Midbrain (tissue), 1 donor: ENCODE measurements at places on chromosomes 13 and 19.
A peak's percentile ranks its signal among the peaks of the same experiment; 100 is the strongest.

- DNase-seq = no peak
Observed at GRCh38 chr19:53394522-53394973, 401 bp upstream of the ZNF765 start.

DNA sequence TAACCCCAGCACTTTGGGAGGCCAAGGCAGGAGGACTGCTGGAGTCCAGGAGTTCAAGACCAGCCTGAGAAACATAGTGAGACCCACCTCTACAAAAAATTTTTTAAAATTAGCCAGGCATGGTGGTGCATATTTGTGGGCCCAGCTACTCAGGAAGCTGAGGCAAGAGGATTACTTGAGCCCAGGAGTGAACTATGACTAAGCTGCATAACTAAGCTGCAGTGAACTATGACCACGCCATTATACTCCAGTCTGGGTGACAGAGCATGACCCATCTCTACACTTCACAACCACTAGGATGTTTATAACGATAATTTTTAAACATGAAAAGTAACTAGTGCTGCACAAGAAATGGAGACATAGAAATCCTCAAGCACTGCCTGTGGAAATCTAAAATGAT is 352.7 kb upstream of the SGCG start:
- DNase-seq = no peak

GRCh38 chr13:109945206-109945960 is 159.0 kb upstream of the IRS2 start:
- DNase-seq = no peak

GRCh38 chr19:51594774-51595109 is 23.7 kb downstream of the ZNF175 start:
- DNase-seq = no peak

- peak; percentile 76 for DNase-seq
Observed at GRCh38 chr19:41353466-41354342, at the start of gene TGFB1. TGFB1 (minus strand) TSS chr19:41353922; CDS start chr19:41353044, 878 bp downstream.

DNA sequence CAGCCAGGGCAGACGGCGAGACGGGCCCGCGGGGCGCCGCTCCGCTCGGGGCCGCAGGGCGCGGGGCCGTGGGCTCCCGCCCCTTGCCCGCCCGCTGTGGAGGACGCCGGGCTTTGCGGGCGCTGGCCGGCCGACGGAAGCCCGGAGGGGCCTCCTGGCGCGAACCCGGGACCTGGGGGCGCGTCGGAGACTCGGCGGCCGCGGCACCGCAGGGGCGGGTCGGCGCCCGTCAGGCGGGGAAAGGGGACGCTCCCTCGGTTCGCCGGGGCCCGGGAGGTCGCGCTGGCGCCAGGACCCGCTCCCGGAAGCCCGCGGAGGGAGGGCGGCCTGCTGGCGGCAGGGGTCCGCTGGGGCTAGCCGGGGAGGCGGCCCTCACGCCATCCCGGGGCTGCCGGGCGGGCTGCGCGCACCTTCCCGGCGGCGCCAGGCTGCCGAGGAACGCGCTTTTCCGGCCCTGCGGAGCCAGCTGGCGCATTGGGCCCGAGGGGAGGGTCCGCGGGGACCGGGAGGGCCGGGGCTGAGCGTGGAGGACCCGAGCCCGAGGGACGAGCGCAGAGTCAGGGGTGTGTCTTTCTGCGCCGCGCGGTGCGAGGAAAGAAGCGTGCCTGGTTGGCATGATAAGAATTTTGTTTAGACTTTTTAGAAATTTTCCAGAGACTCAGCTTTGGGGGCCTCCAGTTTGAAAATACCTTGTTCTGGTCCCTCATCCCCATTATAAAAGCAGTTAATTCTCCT is 511 bp downstream of the GARRE1 start:
- peak; percentile 61 for DNase-seq

DNA sequence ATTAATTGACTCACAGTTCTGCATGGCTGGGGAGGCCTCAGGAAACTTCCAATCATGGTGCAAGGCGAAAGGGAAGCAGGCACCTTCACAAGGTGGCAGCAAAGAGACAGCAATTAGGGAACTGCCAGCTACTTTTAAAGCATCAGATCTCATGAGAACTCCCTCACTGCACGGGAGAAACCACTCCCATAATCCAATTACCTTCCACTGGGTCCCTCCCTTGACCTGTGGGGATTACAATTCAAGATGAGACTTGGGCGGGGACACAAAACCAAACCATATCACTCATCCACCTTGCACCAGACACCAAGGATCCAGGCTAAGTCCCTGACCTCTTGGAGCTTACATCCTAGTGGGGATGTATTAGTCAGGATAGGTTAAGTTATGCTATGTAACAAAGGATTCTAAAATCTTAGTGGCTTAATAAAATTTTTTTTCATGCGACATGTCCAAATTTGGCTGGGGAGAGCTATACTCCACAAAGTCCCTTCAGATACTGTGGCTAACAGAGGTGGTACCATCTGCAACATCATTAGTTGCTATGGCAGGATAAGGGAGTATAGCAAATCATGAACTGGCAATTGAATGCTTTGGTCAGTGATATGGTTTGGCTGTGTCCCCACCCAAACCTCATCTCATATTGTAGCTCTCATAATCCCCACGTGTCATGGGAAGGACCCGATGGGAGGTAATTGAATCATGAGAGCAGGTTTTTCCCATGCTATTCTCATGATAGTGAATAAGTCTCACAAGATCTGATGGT is 8.3 kb upstream of the FAM187B start:
- DNase-seq = no peak

GRCh38 chr13:50123515-50123861 is 108.2 kb downstream of the KCNRG start:
- no peak for DNase-seq

GRCh38 chr13:100508455-100508854 is 80.1 kb downstream of the GGACT start:
- no peak for DNase-seq

- DNase-seq = peak; percentile 21
Observed at GRCh38 chr19:8366121-8366581, 2.2 kb downstream of the ANGPTL4 start.

DNA sequence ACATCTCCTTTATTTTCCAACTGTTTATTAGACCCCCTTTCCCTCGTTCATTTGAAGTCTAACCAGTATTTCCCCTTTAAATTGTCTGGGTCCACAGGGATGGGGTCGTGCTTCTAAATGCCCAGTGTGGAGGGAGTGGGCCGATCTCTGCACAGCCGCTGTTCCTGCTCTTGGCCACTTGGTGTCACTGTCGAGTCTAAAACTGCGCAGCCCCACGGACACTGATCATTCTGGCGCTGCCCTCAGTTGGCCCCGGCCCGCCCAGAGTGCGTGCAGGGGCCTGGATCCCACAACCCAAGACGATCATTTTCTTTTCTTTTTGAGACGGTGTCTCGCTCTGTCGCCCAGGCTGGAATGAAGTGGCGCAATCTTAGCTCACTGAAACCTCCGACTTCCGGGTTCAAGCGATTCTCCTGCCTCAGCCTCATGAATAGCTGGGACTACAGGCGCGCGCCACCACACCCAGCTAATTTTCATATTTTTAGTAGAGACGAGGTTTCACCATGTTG is 12.0 kb downstream of the WDR88 start:
- peak; percentile 64 for DNase-seq

GRCh38 chr13:105329359-105329758 is 1206.1 kb downstream of the EFNB2 start:
- DNase-seq = no peak

DNA sequence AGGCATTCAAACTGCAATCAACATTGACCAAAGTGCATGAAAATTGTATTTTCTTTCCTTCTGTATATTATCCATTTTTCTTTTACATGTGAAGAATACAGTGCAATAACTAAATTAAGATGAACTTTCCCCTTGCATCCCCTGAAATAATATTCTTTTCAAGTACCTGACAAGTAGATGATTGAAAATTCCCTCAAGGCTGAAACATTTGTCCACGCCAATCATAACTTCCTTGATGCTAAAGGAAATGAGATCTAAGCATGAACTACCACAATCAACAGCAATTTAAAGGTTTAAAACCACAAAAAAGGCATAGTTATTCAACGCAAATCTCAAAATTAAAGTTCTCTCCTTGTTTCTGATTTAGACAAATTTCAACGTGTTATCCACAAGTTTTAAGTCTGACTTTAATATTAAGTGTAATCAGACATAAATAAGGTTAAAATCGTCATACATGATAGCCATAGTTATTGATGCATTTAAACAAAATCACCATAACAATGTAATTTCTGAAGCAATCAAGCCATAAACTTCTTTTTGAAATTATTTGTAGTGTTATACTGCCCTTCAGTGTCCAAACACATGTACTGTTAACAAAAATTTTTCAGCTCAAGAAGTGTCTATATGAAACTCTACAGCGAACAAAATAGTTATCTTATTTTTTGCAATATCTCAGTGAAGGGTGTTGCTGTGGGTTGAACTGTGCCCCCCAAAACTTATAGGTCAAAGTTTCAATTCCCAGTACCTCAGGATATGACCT is 169.5 kb downstream of the DCLK1 start:
- DNase-seq = no peak

- DNase-seq = peak; percentile 35
Observed at GRCh38 chr13:102642475-102642874, 45.7 kb downstream of the TPP2 start.

DNA sequence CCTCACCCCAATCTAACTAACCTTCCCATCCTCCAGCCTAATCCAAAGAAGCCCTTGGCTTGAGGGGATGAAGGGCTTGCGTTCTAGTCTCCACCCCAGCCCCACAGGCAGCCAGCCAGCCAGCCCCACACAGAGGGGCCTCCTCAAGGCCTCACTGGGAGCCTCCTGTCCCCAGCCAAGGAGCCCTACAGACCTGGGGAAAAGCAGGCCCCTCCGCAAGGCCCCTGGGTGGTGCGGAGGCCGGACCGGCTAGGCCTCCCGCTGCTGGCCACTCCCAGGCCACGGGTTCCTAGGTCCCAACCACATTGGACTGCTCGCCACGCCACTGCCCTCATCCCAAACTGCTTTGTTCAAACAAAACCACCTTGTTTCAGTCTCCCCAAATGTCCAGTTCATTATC is 78.0 kb downstream of the ZIC5 start:
- no peak for DNase-seq

DNA sequence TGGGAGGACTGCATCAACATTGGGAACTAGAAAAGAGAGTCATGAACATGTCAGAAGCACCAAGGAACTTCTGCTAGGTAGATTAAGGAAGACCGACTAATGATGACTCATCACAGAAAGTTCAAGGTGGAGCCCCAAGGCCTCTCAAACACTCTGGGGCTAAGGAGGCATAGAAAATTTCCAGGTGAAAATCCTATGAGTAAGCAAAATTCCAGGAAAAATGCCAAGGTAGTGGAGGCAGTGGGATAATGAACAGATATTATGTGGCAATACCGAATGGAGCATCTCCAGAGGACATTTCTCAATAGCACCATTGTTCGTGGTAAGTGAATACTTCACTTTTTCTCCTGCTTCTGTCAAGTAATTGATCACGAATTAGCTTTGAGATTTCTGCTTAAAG is 336.5 kb downstream of the MZT1 start:
- no peak for DNase-seq

- DNase-seq = peak; percentile 38
Observed at GRCh38 chr19:18100710-18101109, 3.1 kb downstream of the MAST3 start.

- no peak for DNase-seq
Observed at GRCh38 chr13:44929692-44930091, 59.6 kb downstream of the NUFIP1 start.

GRCh38 chr19:48480558-48481500 is 11.7 kb downstream of the CYTH2 start:
- DNase-seq = peak; percentile 71

DNA sequence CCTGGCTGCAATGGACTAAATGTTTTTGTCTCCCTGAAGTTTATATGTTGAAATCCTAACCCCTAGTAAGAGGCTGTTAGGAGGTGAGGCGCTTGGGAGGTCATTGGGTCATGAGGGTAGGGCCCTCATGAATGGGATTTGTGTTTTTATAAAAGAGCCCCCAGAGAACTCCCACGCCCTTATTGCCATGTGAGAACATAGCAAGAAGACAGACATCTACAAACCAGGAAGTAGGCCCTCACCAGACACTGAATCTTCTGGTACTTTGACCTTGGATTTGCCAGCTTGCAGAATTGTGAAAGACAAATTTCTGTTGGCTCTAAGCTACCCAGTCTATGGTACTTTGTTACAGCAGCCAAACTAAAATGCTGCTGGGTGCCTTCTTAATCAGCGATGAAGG is 96.1 kb upstream of the SPATA13 start:
- no peak for DNase-seq

GRCh38 chr13:111302045-111302726 is 18.3 kb upstream of the TEX29 start:
- no peak for DNase-seq

- DNase-seq = peak; percentile 64
Observed at GRCh38 chr19:32233885-32234284, 111.5 kb upstream of the ZNF507 start.

DNA sequence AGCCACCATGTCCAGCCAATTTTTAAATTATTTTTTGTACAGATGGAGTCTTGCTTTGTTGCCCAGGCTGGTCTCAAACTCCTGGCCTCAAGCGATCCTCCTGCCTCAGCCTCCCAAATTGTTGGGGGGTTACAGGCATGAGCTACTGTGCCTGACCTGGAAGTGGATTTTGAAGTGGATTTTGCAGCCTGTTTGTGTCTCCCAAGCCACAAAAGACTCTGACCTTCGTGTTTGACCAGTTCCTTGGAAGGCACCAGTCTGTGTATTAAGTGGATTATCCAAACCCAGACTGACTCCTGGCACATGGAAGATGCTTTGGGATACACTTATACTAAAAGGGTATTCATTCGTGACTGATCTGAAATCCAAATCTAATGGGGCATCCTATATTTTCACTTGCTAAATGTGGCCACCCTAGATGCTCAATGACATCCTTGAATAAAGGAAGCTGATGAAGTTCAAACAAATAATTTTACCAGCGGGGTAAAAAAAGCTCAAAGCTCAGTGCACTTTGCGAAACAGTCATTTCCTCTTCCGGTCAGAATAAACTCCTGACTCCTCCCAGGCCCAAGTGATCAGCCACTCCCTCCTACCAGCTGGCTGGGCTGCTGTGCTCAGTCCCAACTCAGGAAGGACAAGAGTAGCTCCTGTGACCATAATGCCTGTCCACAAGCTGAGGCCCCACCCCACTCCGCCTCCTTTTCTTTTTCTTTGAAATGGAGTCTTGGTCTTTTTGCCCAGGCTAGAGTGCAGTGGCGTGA is 32.6 kb upstream of the GATAD2A start:
- peak; percentile 32 for DNase-seq

DNA sequence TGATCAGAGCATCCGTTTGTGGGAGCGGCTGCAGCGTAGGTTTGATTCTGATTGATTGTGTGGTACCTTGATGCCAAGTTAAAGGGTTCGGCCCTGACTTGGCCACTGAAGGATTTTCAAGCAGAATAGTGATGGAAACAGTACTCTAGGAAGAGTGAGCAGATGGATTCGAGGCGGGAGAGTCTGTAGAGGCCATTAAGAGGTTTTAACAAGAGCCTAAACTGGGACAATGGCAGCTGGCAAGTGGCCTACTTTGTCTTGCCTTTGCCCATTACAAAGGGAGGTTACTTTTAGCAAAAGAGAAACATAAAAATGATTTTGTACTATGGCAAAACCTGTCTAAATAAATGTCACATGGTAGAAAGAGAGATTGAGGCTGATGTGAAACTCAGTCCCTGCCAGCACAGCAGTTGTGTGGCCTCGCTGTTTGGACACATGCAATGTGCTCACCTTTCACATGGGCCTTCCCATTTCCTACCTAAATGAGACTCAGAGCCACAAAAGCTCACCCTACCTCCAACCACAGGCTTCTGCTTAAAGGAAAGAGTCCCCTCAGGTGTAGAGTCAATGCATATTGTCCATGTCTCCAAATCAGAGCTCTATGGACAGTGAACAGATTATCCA is 62.4 kb upstream of the RAP2A start:
- DNase-seq = no peak
